ENCODE measurements at places on chromosomes 11 and 22.

DNA sequence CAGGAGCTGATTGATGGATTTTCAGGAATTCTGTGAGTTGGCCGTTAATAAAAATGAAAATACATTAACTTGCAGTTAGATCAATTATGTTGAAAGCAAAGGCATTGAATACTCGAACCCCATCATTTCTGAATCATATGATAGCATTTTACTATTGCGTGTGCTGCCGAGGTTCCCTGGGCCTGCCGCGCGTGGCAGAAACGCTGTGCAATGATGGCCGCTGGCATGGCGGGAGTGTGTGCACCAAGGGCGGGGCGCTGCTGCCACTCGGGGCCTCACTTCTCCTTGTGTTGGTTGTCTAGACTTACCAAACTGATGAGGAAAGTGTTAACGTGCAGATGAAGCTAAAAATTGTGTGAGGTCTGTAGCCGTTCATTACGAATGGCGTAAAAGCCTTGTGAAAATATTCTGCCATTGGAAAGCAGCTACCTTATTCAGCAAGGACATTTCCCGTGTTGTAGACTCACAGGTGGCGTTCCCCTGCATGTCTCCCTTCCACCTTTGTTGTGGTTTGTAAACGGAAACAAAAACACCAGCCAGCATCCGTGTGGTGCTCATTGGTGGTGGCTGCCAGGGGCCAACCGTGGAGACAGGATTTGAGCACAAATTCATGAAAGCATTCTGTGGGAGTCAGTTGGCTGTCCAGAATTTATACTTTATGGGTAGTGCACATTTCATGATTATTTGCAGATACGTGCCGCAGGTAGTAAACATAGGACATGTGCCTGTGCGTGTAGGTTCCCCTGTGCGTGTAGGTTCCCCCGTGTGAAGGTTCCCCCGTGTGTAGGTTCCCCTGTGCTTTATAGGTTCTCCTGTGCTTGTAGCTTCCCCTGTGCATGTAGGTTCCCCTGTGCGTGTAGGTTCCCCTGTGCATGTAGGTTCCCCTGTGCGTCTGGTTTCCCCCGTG is 5.9 kb upstream of the GRAMD4 start:
- peak; percentile 85 for DNase-seq

- DNase-seq, result no peak
These were observed 40.7 kb downstream of the JHY start for GRCh38 chr11:122923302-122923701.

DNA sequence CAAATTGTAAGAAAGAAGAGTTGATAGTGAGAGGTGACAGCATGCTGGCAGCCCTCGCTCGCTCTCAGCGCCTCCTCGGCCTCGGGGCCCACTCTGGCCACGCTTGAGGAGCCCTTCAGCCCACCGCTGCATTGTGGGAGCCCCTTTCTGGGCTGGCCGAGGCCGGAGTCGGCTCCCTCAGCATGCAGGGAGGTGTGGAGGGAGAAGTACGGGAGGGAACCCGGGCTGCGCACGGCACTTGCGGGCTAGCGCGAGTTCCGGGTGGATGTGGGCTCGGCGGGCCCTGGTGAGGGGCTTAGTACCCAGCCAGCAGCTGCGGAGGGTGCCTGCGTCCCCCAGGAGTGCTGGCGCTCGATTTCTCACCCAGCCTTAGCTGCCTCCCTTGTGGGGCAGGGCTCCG is 539.7 kb upstream of the CCDC179 start:
- DNase-seq, result no peak

DNA sequence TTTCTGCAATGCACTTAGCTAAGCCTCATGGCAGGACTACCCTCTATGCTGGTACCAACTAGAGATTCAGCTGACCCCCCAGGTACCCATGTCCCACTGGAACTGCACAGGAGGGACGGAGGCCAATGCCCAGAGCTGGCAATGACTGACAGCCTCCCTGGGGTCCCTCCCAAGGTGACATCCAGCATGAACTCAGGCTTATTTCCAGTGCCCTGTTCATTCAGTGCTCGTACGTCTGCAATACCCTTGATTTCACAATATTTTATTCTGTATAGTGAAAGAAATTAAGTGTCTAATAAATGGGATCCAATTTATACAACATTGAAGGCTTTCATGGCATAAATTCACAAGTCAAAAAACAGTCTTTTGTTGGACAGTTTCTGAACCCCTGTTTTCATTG is 20.2 kb downstream of the ETS1 start:
- DNase-seq, result no peak
